ENCODE measurements at places on chromosomes 5 and 9.

DNA sequence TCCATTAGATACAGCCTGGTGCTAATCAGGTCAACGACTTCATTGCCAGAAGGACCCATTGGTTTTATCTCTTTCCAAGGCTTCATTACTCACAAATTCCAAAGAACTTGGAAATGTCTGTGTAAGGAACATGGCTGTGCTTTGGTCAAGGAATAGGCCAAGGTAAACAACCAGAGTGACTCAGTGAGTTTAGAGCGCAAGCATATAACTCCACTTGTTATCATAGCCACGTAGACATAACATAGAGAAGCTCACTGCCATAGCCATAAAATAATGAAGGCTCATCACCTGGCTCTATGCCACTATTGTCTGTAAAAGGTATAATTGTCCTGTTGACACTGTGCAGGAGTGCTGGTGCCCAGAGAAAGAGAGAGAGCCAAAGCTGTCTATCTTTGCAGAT lies 139.3 kb upstream of the PLCXD3 start:
- no peak for DNase-seq

DNA sequence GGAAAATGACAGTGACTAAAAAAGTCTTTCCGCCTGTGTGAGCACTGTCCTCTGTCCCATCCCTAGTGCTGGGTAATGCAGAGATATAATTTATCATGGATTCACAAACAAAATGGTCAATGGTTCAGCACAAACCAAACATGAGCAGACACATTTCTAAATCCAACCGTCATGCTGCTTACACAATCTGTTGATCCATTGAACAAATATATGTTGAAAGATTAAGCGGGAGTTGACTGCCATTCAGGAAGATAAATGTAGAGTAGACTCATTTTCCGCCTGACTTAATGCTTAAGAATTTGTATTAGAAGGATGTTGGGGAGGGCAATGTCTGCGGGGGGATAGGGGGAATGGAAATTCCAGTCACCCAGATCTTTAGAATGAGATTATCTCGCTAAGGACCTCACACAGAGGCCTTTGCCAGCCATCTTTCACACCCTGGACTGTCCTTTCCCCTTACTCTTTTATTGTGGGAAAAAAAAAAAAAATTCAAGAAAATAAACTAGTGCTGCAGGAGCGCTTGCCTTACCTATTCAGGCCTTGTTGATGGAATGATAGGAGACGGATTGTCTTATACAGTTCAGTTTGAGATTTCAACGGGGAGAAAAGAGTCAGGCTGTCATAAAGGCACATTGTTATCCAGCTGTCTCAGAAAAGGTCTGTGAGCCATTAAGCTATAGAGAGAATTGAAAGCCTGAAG lies 153.7 kb downstream of the TLE1 start:
- no peak for DNase-seq

- no peak for DNase-seq
Observed at GRCh38 chr5:437281-437771, 5.7 kb upstream of the EXOC3 start.

- DNase-seq: no peak
Observed at GRCh38 chr5:107966201-107966600, 295.5 kb upstream of the EFNA5 start.

DNA sequence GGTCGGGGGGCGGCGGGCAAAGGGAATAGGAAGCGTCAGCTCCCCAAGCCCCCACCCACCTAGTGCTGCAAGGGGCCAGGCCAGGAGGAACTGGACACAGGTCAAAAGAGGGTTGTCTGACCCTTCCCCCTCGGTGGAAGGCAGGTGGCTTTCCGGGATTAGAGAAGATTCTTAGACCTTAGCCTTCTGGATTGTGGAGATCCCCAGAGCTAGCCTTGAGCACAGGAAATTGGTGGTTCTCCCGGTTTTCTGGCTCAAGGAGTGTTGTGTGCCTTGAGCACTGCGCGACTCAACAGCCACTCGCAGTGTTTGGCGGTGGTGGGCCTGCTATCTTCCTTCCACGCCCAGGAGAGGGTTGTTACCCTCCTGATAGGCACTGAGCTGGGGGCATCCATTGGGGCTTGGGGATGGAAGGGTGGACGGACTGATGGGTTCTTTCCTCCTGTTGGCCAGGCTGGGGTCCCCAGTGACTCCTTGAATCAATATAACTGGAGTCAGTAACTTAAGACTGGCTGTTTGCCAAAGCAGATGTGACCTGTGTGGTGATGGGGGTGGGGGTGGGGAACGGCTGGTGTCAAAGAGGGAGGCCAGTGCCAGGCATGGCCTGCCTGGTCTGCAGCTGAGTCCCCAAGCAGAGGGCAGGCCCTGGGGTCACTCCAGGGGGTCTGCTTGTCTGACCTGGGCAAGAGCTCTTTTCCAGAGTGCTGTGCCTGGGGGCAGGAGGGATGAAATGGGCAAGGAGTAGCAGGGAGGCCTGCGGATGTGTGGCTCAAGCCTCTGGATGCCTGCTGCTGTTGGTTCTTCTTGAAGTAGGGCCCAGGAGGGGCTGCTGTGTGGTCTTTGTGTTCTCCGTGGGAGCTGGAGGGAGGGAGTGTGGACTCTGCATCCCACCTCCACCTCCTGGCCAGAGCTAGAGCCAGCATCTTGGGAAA lies 2.1 kb downstream of the FGF18 start:
- no peak for DNase-seq

Data from nephron progenitor cell (in vitro differentiated cells).